ENCODE measurements at places on chromosomes 1 and 21.

GRCh38 chr21:33109574-33110339 lies 39.8 kb downstream of the OLIG1 start:
- no peak for DNase-seq

DNA sequence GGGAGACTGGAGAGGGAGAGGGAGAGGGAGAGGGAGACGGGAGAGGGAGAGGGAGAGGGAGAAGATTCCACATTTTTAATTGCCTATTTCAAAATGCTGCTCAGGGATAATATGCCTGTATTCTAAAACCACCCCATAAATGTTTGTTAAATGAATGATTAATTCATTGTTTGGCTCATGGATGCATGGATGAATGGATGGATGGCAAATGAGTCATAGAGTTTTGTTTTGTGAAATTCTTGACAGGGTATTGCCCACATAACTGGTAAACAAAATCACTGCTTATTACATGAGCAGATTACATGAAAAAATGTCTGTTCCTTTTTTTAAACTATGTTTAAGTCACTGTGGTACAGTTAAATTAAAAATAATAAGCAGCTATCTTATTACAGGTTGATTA lies 220.4 kb downstream of the ZP4 start:
- DNase-seq, result no peak

GRCh38 chr1:147892216-147892615 lies 10.4 kb upstream of the GJA8 start:
- DNase-seq, result no peak

GRCh38 chr1:150144606-150145005 lies 5.1 kb upstream of the PLEKHO1 start:
- DNase-seq, result no peak

Measured in activated naive CD8-positive, alpha-beta T cell treated with anti-CD3 and anti-CD28 coated beads, Interleukin-2, amount 50 U/mL, for 16 hours (primary cell).